Natural killer cell (primary cell): ENCODE measurements at places on chromosomes 2 and 18. TPM values are rescaled to one million over a fixed set of nuclear protein-coding genes. Genes with fewer than 3 reads are reported as not detected.

GRCh38 chr2:53407363-53408080 lies 360.1 kb upstream of the CHAC2 start:
- H3K27me3 ChIP-seq = no peaks in the 10 kb centered on the region
- no peaks in the 10 kb centered on the region for H3K36me3 ChIP-seq
- DNase-seq = no peak
- no peak overlapping the region for H3K4me3 ChIP-seq

- no peaks in the 10 kb centered on the region for H3K4me1 ChIP-seq
- peaks cover 2% of the 10 kb centered on the region for H3K36me3 ChIP-seq
- H3K27me3 ChIP-seq = no peaks in the 10 kb centered on the region
- no peak for DNase-seq
- H3K4me3 ChIP-seq = no peak overlapping the region
These were observed 281.5 kb upstream of the EPAS1 start for GRCh38 chr2:46015671-46016070.

- H3K36me3 ChIP-seq = no peaks in the 10 kb centered on the region
- no peak for DNase-seq
- peaks cover 2% of the 10 kb centered on the region for H3K27me3 ChIP-seq
- H3K27ac ChIP-seq = no peak overlapping the region
These were observed 97.7 kb upstream of the PKDCC start for GRCh38 chr2:41949883-41950665.

- H3K27ac ChIP-seq = no peak overlapping the region
- H3K27me3 ChIP-seq = no peaks in the 10 kb centered on the region
- H3K4me1 ChIP-seq = peaks cover 12% of the 10 kb centered on the region
- DNase-seq = peak; percentile 83
- H3K36me3 ChIP-seq = no peaks in the 10 kb centered on the region
These were observed 46.2 kb upstream of the MGAT5 start for GRCh38 chr2:134207589-134208209.

GRCh38 chr2:80281049-80281448 lies 23.5 kb downstream of the LRRTM1 start:
- H3K36me3 ChIP-seq = no peaks in the 10 kb centered on the region
- H3K27me3 ChIP-seq = no peaks in the 10 kb centered on the region
- H3K4me3 ChIP-seq = no peak overlapping the region

- DNase-seq = no peak
- no peak overlapping the region for H3K27ac ChIP-seq
- no peaks in the 10 kb centered on the region for H3K36me3 ChIP-seq
- H3K4me1 ChIP-seq = no peaks in the 10 kb centered on the region
These were observed 229.5 kb downstream of the ZBTB7C start for GRCh38 chr18:48179666-48180065.

GRCh38 chr18:31429623-31430022 lies 17.9 kb upstream of the DSG3 start:
- H3K4me3 ChIP-seq = no peak overlapping the region
- DNase-seq = no peak
- H3K27me3 ChIP-seq = no peaks in the 10 kb centered on the region
- no peak overlapping the region for H3K27ac ChIP-seq

- no peak for DNase-seq
- no peak overlapping the region for H3K4me3 ChIP-seq
- no peaks in the 10 kb centered on the region for H3K36me3 ChIP-seq
- no peaks in the 10 kb centered on the region for H3K27me3 ChIP-seq
These were observed 1082.5 kb upstream of the GYPC start for GRCh38 chr2:125573432-125573831.

- H3K27me3 ChIP-seq = no peaks in the 10 kb centered on the region
- H3K36me3 ChIP-seq = no peaks in the 10 kb centered on the region
- H3K27ac ChIP-seq = no peak overlapping the region
These were observed 213.4 kb downstream of the DCC start for GRCh38 chr18:52553441-52553840.

GRCh38 chr2:42693688-42694479 lies 70.1 kb downstream of the OXER1 start:
- H3K4me1 ChIP-seq = peaks cover 15% of the 10 kb centered on the region
- H3K36me3 ChIP-seq = no peaks in the 10 kb centered on the region
- H3K27ac ChIP-seq = no peak overlapping the region
- no peak for DNase-seq

The HOXD13 gene
- total RNA-seq = not detected

The UPP2 gene
- not detected for total RNA-seq

The KLHL41 gene
- not detected for total RNA-seq

The PTPRN gene
- 0.35 TPM for total RNA-seq

The TMEM198 gene
- total RNA-seq = 2.3 TPM

The MC4R gene
- total RNA-seq = not detected

The POTEF gene
- total RNA-seq = not detected

The INO80B gene
- total RNA-seq = 48.0 TPM

The FAM117B gene
- 13.1 TPM for total RNA-seq

The INHBB gene
- 0.07 TPM for total RNA-seq
